ENCODE measurements at places on chromosomes 5 and 9.

DNA sequence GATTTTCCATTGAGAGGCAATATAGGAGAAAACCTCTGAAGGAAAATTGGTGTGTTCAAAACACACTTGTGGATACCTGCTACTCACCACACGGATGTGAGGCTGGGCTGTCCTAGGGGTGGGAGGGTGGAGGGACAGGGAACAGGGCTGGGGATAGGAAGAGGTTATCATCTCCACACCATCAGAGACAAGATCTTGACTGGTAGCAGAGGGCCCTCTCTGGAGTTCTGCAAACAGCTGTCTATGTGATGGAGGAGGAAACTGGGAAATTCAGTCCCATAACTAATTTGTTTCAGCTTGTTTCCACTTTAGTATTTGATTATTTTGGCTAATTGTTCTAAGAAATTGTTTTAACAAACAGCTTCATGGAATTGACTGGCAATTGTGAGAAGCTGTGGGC lies 91.6 kb upstream of the FSTL4 start:
- H3K27me3 ChIP-seq = no peaks in the 10 kb centered on the region
- DNase-seq = no peak
- H3K36me3 ChIP-seq = no peaks in the 10 kb centered on the region
- no peaks in the 10 kb centered on the region for H3K4me1 ChIP-seq

DNA sequence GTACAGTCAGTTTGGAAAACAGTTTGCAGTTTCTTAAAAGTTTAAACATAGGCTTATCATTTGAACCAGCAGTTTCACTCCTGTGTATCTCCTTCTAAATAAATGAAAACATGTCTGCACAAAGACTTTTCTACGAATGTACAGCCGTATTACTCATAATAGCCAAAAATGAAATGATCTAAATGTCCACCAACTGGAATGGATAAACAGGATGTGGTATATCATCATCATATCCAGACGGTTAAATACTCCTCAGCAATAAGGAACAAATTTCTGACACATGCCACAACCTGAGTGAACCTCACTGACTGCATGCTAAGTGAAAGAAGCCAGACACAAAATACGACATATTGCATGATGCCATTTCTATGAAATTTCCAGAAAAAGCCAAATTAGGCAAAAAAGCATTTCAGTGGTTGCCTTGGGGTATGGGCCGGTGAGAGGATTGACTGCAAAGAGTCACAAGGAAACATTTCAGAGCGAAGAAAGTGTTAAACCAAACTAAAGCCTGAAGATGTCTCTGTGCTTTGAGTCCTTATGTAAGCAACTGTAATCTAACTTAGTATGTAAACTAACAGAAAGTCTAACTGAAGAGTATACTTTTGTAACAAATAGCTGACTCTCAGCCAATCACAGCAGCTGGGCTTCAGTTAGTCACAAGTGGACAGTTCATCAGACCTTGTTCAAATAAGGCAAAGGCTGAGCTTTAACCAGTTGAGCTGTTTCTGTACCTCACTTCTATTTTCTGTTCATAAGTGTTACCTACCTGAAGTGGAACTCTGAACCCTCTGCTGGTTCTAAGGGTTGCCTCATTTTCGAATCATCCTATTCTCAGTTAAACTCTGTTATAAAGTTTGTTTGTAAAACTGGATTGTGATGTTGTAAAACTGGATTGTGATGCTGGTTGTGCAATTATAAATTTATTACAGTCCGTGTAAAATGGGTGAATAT lies 65.2 kb downstream of the TRIO start:
- H3K4me1 ChIP-seq = peaks cover 32% of the 10 kb centered on the region
- no peaks in the 10 kb centered on the region for H3K36me3 ChIP-seq
- H3K27me3 ChIP-seq = no peaks in the 10 kb centered on the region

GRCh38 chr5:135671052-135671705 lies 92.4 kb upstream of the CXCL14 start:
- H3K4me1 ChIP-seq = 0 out of 2 replicates have a peak, but pooled peaks cover 3% of the 10 kb centered on the region
- no peak overlapping the region for H3K4me3 ChIP-seq
- no peak overlapping the region for H3K27ac ChIP-seq

- no peaks in the 10 kb centered on the region for H3K4me1 ChIP-seq
- DNase-seq = no peak
- no peak overlapping the region for H3K27ac ChIP-seq
- no peaks in the 10 kb centered on the region for H3K27me3 ChIP-seq
- no peak overlapping the region for H3K4me3 ChIP-seq
Observed at GRCh38 chr5:1285141-1285540, 9.7 kb downstream of the TERT start.

DNA sequence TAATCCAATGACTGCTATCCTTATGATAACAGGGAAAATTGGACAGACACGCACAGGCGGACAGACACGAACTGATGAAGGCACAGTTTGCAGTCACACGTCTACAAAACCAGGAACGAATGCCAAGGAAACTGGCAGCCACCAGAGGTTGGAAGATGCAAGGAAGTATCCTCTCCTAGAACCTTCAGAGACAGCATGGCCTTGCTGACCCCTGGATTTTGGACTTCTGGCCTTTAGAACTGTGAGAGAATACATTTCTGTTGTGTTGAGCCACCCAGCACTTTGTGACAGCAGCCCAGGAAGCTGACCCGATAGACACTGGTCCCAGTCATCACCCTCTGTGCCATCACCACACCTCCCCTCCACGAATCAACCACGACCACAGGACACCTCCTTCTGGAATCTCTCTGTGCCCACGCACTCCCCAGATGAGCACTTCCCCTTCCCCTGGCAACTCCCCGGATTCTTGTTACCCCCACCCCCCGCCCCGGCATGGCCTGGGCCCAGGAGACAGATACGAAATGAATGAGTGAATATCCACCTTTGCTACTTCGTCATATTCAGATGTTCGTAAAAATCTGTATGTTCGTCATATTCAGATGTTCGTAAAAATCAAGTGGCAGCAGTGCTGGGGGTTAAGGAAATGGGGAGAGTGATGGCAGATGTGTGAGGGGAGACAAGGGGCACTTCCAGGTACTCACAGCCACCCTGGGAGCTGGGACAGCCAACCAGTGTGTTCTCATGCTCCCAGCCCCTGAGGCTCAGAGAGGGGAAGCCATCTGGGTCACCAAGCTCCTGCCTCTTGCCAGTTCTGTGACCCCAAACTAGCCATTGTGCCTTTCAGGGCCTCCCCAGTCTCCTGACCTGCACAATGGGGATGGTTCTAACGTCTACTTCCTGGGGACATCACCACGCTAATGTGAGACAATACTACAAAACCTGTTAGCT lies 18.5 kb downstream of the GBGT1 start:
- H3K4me3 ChIP-seq = no peak overlapping the region
- H3K36me3 ChIP-seq = peaks cover 3% of the 10 kb centered on the region
- H3K4me1 ChIP-seq = peaks cover 20% of the 10 kb centered on the region

- peak overlapping the region; percentile 74 for H3K27ac ChIP-seq
- no peaks in the 10 kb centered on the region for H3K27me3 ChIP-seq
Observed at GRCh38 chr5:142216931-142217330, 107.9 kb downstream of the SPRY4 start.

DNA sequence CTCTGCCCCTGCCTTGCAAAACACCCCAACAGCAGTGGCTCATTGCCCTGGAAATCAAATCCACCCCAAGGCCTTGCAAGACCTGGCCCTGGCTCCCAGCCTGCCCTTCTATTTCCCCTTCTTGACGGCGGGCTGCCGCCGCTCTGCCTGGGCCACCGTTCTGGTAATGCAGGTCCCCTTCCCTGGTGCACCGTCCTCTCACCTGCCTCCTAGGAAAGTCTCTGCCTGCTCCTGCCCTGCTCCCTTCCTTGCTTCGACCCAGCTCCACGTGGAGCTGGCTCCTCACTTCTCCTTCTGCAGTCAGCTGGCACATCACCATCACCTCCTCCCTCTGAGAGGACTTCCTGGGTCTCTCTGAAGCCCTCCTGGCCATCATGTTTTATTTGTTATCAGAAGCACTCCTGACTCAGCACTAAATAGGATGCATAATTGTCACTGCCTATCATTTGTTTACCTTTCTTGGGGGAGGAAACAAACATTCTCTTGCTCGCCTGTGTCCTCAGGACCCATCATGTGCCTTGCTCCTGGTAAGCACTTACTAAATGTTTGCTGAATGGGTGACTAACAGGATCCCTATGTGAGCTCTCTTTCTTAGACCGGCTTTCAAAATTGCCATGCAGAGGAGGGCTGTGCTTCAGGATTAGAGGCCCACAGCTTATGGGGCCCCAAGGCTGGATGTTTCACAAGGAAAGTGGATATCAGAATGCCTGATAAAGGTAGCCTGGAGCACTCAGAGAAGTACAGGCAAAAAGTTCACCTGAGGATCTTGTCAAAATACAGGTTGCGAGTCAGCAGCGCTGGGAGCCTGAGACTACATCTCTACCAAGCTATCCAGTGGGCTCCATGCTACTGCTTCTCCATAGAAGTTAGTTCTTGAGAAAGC lies 19.6 kb upstream of the C5orf47 start:
- H3K4me3 ChIP-seq = no peak overlapping the region
- no peaks in the 10 kb centered on the region for H3K36me3 ChIP-seq
- peak overlapping the region; percentile 85 for H3K27ac ChIP-seq

DNA sequence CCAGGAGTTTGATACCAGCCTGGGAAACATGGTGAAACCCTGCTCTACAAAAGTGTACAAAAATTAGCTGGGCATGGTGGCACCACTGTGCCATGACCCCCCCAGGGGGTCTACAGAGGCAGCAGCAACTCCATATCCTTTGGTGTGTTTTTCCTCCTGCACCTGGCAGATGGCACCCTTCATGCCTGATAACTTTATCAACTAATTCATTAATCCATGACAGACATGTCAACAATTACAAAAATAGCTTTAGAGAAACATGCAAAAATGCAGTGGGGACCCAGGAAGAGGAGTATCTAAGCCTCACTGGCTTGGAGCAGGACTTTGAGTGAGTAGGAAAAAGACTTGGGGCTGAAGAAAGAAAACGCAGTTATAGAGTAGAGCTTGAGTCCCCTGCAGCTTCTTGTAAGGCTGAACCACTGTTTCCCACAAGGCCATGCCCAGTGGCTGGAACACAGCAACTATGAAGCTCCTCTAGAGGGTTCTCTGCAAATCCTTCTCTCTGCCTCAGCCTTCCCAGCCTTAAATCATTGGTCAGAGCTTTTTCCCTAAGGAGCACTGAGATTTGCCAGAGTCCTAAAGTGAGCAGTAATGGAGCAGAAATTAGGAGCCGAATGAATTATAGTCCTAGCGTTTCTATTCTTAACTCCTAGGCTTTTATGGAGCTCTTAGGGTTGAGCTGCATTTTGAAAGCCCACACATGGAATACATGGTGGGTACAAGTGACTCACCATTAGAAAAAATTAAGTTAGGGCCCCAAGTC lies 25.5 kb upstream of the B4GALT1 start:
- no peak overlapping the region for H3K4me3 ChIP-seq
- no peaks in the 10 kb centered on the region for H3K36me3 ChIP-seq
- no peaks in the 10 kb centered on the region for H3K27me3 ChIP-seq
- no peak overlapping the region for H3K27ac ChIP-seq
- H3K4me1 ChIP-seq = no peaks in the 10 kb centered on the region
- no peak for DNase-seq

DNA sequence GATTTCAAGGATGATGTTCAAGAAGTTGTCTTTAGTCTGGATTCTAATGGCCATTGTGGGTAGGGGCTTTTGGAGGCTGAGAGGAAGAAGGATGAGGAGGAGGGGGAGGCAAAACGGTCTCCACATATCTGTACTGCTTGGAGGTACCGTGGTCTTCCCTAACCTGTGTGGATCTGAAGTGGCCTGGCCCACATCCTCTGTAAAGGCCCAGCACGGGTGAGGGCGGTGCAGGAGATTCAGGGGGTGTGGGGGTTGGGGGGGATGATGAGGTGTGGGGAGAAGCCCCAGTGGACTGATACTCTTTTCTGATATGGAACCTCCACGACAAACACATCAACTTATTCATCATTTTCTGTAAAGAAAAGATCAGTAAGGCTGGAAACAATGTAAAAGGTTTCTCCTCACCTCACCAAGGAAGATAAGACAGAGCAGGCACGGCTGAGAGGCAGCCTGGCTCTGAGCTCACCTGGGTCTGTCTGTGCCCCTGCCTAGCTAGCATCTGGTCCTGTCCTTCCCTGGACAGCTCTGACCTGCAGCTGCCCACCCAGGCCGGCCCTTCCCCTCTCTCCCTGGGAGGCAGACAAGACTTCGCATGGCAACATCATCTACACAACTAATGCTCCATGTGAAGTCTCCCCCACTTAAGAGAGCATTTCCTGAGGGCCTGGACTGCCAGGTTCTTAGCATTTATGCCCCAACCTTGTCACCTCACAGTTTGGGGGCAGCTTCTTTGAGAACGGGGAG lies 5.6 kb upstream of the IL3 start:
- H3K27ac ChIP-seq = no peak overlapping the region
- no peaks in the 10 kb centered on the region for H3K4me1 ChIP-seq
- no peak for DNase-seq

- no peak overlapping the region for H3K27ac ChIP-seq
- no peaks in the 10 kb centered on the region for H3K4me1 ChIP-seq
- no peaks in the 10 kb centered on the region for H3K36me3 ChIP-seq
- no peak overlapping the region for H3K4me3 ChIP-seq
- no peak for DNase-seq
Observed at GRCh38 chr5:124025306-124025845, 513.4 kb downstream of the CSNK1G3 start.

- H3K27me3 ChIP-seq = no peaks in the 10 kb centered on the region
- no peak for DNase-seq
- no peak overlapping the region for H3K27ac ChIP-seq
- peaks cover 2% of the 10 kb centered on the region for H3K36me3 ChIP-seq
Observed at GRCh38 chr5:137960819-137961218, 71.6 kb downstream of the PKD2L2 start.

- H3K27me3 ChIP-seq = no peaks in the 10 kb centered on the region
- peak overlapping the region; percentile 7 for H3K27ac ChIP-seq
- H3K4me3 ChIP-seq = no peak overlapping the region
- DNase-seq = no peak
- peaks cover 15% of the 10 kb centered on the region for H3K4me1 ChIP-seq
Observed at GRCh38 chr5:17229313-17229712, 11.9 kb downstream of the BASP1 start.

DNA sequence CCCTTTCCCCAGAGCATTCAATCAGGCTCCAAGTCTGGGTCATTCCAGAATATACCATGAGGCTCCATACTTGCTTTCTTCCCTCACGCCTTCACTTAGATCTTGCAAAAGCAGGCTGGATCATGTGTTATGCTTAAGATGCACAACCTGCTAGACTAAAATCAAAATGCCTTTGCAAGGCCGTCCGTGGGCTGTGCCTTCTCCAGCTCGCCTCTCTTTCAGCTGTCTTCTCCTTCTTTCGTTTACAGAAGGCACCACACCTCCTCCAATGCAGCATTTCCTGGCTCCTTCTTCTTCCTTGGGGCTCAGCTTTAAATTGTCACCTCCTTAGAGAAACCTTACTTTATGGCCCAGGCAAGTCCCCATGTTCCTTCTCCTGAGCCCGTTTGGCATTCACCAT lies 150.6 kb downstream of the ADCY2 start:
- DNase-seq = no peak
- H3K36me3 ChIP-seq = no peaks in the 10 kb centered on the region
- H3K27me3 ChIP-seq = no peaks in the 10 kb centered on the region

GRCh38 chr9:19701991-19702390 lies 86.8 kb downstream of the SLC24A2 start:
- H3K4me3 ChIP-seq = no peak overlapping the region
- H3K36me3 ChIP-seq = no peaks in the 10 kb centered on the region
- no peaks in the 10 kb centered on the region for H3K27me3 ChIP-seq
- H3K27ac ChIP-seq = no peak overlapping the region
- H3K4me1 ChIP-seq = no peaks in the 10 kb centered on the region
- no peak for DNase-seq
